ENCODE measurements at places on chromosomes 11 and 22.

GRCh38 chr11:32259641-32260081 is 168.8 kb downstream of the RCN1 start:
- DNase-seq, result no peak

GRCh38 chr11:13552784-13553183 is 57.0 kb upstream of the PTH start:
- no peak for DNase-seq

- DNase-seq, result no peak
Measured at GRCh38 chr22:46355996-46356471, 20.5 kb downstream of the TRMU start.

DNA sequence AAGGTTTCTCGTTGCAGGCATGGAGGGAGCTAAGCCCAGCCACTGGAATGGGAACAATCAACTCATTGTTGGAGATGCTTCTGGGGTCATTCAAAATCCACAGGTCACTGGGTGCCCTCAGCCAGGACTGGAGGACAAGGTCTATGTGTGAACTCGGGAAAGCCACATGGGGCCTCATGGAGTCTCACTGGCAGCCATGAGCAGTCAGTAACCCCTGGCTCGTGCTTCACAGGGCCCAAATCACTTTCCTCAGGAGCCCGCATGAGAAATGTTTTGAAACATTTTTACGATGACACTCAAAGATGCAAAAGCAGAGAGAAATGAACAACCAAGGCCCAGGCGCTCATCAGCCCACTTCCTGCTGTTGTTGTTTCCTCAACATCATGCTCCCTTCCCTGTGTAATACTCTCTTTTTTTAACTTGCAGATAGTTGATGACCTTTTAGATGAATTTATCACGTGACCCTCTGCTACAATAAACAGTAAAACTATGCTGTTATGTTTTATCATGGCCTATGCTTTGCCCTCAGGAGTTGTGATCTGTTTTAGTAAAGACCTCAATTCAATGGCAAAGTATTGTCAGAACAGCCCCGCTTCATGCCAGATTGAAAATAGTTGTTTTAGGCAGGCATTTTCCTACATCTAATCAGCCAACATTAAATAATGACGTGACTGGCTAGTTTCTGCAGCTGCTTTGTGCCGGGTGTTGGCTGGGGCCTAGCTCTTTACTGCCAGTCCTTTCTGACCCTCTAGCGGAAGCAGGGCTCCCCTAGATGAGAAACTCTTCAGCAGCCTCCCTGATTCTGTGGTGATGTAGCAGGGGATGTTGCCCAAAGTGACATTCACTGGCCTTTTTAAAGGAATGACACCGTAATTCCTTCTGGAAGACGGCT is 39.7 kb downstream of the ADAMTS15 start:
- DNase-seq, result no peak

DNA sequence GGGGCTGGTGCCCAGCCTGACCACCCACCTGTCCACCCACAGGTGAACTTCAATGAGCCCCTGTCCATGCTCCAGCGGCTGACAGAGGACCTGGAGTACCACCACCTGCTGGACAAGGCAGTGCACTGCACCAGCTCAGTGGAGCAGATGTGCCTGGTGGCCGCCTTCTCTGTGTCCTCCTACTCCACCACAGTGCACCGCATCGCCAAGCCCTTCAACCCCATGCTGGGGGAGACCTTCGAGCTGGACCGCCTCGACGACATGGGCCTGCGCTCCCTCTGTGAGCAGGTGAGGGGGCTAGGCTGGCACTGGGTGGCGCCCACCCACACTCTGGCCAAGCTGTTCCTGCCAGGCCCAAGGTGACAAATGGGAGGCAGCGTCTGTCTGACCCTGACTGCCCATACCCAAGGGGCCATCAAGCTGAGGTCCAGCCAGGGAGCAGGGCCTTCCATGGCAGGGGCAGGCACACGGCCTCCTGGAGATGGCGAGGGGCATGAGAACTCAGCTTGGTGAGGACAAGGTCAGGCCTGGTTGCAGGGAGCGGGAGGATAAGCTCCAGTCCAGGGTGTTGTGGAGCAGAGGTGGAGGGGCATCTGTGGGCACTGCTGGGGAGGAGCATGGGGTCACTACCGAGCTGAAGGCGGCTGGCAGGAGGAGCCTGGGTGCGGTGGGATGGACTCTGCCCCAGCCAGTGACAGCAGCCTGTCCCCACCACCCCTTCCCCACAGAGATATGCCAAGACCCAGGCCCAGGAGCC is 77.7 kb downstream of the MORC2 start:
- no peak for DNase-seq

DNA sequence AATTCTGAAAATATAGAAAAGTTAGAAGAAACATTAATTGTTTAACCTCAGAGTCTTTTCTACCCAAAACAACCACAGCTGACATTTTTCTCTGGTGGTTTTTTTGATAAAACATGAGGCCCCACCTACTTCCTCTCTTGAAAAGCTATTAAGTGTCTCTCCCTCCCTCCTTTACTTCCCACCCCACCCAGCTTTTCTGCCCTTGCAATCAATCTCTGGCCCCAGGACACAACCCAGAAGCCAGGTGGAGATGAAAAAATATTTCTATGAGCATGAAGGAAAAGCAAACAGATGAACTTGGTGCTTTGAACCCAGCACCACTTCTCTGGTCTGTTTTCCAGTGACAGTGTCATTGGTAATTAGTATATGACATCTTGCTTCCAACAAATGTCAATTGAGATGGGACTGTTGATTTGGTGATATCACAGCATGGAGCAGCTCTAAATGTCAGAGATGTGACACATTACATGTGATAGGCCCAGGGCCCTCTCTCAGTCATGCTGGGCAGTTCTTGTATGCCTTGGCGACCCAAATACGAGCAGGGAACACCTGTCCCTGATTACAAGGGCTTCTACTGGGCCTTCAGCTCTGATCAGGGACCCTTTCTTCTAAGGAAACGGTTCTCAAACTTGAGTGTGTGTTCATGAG is 23.9 kb upstream of the TMPRSS13 start:
- no peak for DNase-seq
